Choroid plexus epithelial cell (primary cell): ENCODE measurements at places on chromosomes 7 and 10.

- peak; percentile 77 for DNase-seq
Measured at GRCh38 chr10:122495406-122496340, 34.3 kb downstream of the HTRA1 start.

DNA sequence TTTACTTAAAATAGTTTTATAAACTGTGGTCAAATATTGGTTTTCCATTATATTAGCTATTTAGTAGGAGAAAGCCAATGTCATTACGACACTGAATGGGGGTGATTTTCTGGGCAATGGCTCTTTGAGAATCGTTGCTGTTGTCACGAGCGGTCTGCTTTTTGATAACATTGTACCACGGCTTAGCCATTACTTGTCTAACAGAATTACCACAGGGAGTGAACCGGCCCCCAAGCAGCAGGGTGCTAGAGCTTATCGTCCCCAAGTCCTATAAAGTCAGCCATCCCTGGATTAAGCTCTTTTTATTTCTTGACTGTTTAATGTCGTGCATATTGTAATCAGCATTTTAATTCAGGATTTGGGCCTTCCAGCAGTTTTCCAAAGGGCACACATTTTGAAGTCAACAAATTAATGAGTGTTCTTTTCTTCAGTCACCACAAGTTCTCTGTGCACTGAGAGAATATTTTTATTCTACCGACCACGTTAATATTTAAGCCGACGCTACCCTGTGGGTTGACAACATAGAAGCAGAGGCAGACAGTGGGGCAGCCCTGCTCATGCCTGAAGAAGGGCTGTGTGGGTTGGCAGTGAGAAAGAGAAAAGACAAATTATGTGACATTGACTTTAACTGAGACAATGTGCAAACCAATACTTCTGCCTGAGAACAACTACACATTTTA, 125.8 kb downstream of the ICA1 start:
- no peak for DNase-seq

GRCh38 chr7:2717293-2718261, 29.6 kb downstream of the AMZ1 start:
- peak; percentile 73 for DNase-seq

GRCh38 chr7:234051-234707, 41.8 kb downstream of the FAM20C start:
- peak; percentile 56 for DNase-seq

DNA sequence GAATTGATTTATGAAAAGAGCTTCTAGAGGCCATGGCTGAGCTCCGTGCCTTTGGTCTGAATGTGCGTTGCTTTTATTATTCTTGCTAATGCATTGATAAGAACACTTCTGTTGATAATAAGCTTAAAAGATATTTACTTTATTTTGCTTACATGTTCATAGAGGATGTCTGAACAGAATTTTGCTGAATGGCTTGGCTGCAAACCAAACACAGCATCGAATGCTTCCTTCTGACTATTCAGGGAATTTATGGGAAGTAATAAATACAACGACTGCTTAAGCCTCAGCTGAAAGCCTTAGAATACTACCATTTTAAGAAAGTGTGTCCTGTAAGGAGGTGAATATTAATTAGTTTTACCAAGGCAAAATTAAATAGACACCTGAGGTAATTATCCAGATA, 643.5 kb upstream of the POT1 start:
- no peak for DNase-seq

- no peak for DNase-seq
Measured at GRCh38 chr7:154842591-154842990, 160.3 kb downstream of the PAXIP1 start.

GRCh38 chr10:75718991-75719390, 287.6 kb downstream of the LRMDA start:
- DNase-seq = no peak

DNA sequence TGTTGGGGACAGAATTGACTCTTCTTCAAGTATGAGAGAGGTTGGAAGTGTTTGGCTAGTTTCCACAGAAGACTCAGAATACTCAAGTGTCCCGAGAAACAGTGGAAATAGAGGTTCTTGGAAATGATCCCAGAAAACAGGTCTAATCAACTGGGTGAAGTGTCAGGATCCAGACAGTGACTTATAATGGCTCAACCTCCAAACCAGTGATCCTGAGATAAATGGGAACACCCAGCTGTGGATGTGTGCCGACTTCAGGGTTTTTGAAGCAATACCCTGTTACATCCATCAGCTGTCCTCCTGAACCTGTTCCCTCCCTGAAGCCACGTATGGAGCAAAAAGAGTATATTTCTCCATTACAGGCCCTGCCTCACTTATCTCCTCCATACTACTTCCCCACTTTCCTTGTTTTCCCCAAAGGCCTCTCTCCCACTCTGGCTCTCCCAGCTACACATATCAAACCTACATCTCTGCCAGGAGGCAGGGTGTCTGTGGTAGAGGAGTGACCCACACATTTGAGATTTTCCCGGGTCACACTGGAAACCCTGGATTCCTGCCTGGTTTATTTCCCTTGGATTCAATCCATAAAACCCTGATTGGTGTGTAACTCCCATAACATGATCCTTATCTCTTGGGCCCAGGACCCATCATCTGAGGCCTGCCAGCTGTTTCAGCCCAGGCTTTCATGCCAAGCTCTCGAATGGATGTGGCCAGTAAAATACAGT, 17.6 kb upstream of the ELOVL3 start:
- peak; percentile 31 for DNase-seq

DNA sequence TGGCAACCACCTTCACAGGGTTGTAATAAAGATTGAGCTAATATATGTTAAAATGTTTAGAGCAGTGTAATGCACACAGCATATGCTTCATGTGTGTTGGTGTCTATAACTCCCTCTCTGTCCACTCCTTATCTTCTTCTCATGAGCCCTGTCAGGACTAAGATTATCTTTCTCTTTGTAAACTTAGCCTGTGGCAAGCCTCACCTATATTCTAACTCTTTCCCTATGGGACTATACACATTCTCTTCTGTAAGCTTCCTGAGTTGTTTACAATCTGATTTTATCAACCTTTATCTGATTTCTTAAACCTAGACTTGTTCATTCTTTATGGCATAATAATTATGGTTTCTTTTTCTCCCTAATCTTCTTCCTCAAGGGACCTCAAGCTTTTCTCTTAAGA, 2.4 kb upstream of the PIP start:
- DNase-seq = no peak

- peak; percentile 61 for DNase-seq
Measured at GRCh38 chr10:93313798-93314197, 168.3 kb downstream of the MYOF start.

DNA sequence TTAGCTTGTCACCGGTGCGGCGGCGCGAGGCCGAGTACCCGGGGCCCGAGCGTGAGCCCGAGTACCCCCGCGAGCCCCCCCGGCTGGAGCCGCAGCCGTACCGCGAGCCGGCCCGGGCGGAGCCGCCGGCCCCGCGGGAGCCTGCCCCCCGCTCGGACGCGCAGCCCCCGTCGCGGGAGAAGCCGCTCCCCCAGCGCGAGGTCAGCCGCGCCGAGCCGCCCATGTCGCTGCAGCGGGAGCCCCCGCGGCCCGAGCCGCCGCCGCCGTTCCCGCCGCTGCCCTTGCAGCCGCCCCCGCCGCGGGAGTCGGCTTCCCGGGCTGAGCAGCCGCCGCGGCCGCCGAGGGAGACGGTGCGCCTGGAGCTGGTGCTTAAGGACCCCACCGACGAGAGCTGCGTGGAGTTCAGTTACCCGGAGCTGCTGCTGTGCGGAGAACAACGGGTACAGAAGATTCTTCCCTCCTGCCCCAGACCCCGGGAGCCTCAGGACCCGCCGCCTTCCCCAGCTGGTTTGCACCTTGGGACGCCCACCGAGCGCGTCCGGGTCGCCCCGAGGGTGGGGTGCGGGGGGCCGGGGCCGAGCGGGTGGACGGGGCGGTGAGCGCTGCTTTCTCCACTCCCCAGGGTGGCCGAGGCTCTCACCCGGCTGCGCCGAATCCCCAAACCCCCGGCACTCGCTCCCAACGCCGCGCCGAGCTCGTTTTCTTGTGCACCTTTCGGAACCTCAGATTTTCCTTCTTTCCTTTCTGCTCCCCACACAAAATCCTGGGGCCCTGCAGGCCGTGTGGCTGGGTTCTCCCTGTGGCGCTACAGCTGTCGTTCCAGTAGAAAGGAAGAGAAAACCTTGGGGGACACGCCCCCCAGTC, 708 bp downstream of the UBN2 start:
- peak; percentile 43 for DNase-seq
